ENCODE measurements at places on chromosomes 3 and 15.
A peak's percentile ranks its signal among the peaks of the same experiment; 100 is the strongest.

DNA sequence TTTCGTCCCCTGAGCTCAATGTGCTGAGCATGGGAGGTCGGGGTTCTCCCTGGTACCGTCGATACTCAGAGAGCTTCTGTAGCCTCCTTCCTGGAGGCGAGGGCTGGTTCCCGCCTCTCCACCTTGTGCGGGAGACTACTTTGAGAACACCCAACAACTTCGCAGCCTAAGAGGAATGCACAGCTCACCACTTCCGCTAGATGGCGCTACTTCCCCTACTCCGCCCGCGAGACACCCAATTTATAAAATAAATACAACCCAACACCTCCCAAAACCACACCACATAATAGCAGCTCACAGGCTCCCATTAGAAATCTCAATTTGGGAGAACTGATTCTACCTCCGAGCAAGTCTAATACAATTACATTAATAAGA is 1.2 kb downstream of the RGMA start:
- peak; percentile 61 for DNase-seq

- DNase-seq = no peak
Measured at GRCh38 chr3:110381992-110382391, 689.6 kb upstream of the NECTIN3 start.

DNA sequence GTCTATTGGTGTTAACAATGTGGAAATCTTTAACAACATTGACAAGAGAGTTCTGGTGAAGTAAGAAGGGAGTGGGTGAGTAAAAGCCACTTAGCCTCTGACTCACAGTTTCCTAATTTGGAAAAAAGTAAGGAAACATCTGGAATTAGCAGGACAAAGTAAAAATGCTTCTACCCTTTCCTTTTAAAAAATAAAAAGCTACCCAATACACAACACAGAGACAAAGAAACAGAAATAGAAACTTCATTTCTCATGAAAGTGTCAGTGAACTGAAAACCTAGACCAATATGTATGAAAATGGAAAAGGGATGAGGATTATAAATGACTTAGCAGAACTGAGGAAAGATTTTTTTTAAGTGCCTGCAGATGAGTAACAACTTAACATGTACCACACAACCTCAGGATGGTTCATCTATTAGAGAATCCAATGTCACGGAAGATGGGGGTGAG is 65.4 kb downstream of the SSR3 start:
- no peak for DNase-seq

- no peak for DNase-seq
Measured at GRCh38 chr3:61199843-61200242, 51.4 kb downstream of the FHIT start.

- DNase-seq = no peak
Measured at GRCh38 chr3:69669070-69669469, 70.2 kb upstream of the MITF start.

DNA sequence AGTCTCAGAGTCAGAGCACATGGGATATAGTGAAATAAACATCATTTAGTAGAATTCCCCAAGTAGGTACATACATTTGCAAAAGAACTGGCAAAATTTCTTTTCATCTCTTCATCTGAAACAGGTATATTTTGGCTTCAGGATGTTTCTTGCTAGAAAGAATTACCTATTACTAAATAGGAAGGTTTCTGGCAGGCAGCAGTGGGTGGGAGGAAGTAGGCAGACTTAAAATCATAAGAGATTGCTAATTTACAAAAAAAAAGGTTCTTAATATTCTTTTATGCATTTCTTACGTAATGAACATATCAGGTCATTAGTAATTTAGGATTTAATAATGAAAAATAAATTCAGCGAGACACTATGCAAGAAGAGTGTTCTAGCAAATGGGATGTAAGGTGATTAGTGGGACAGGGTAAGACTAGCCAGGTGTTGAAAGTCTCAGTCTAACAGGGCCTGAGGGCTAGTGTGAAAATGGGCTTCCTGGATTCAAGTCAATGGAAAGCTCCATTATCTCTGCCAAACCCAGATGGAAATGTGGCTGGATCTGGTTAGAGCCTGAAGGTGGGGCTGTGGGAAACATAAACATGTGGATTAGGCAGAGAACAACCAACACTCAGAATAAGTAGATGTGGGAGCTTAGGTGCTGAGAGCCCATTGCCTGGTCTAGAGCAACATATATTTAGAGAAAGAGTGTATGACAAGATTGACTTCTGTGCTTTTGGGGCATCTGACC is 127.4 kb upstream of the FEZF2 start:
- no peak for DNase-seq

- no peak for DNase-seq
Measured at GRCh38 chr3:14253707-14254382, 75.2 kb downstream of the LSM3 start.

- DNase-seq = no peak
Measured at GRCh38 chr3:150867434-150867833, 37.8 kb downstream of the MINDY4B start.

DNA sequence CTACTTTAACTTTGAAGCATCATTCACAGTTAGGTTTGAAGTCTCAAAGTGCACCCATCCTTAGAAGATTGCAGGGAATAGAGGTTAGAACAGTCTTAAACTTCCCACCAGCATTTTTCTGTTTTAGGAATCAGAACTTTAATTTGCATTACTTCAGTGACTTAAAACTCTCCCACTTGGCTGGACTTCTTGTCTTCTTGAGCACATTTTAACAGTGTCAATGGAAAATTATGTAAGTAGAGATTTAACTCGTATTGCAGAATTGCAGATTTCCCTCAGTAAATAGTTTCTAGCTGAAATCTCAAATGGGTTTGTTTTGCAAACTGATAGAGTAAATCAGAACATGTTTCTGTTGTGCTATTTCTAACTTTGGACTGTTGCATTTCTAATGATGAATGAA is 369.6 kb downstream of the OTOL1 start:
- no peak for DNase-seq

GRCh38 chr15:36737430-36737891 is 158.0 kb downstream of the CDIN1 start:
- DNase-seq = no peak

DNA sequence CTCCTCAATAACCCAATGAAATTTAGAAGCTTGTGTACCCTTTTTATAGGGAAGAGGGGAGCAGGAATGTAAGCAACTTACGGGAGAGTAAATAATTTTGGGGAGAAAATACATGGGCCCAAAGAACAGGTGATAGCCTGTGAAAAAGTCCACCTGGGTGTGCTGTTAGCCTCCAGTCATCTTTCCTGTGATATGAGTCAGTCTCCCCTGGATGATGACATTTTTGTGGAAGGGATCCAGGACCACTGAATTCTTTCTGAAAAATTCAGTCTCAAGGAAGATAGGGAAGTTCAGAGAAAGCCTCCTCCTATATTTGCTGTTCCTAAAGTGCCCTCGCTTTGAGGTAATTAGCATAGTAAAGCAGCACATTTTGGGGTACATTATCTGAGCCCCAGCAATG is 149.8 kb downstream of the SQOR start:
- no peak for DNase-seq

Data from naive thymus-derived CD4-positive, alpha-beta T cell (primary cell).